ENCODE measurements at places on chromosomes 4 and X. TPM values are rescaled to one million over a fixed set of nuclear protein-coding genes. Genes with fewer than 3 reads are reported as not detected.
A peak's percentile ranks its signal among the peaks of the same experiment; 100 is the strongest.

DNA sequence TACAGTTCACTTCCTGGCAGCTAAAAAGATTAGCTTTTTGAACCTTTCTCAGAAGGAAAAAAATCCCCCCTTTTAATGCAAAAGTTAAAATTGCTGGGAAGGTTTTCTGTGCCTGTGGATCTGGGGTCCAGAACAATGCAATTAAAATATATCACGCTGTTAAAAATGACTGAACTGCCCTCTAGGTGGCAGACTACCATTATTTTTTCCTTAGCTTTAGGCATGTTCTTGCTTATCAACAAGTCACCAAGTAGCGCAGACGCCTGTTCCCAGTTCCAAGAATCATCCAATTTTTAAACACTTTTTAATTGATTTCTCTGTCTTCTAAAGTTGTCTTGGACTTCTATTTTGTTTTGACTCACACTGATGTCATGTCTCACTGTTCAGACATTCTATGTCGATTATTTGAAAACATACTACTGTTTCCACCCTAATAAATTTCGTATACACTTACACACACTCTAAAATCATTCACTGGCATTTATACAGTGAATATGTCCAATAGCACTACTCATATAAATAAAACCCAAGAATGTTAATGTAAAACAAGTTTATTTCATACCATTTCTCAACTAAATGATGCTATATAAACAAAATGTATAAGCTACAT lies 661.6 kb downstream of the RAPGEF2 start:
- DNase-seq = peak; percentile 69

GRCh38 chrX:137651647-137652046 lies 85.7 kb downstream of the ZIC3 start:
- DNase-seq = no peak

GRCh38 chrX:16678689-16679088 lies 28.7 kb downstream of the S100G start:
- no peak for DNase-seq

DNA sequence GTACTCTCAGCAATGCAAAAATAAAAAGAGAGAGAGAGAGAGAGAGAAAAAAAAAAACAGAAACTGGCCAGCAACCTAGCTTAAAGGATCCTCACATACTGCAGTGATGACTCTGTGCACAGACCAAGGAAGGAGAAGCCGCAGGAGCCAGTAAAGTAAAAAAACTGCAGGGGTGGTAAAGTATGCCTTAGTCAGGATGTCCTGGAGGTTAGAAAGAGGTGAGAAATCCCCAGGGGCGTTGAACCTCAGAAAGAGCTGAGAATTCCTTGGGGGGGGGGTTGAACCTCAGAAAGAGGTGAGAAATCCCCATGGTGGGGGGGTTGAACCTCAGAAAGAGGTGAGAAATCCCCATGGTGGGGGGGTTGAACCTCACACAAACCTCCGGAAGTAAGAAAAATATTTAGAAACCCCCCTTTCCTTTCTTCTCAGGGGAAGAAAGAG lies 48.0 kb downstream of the MAGEA9 start:
- no peak for DNase-seq

- DNase-seq = no peak
Measured at GRCh38 chrX:154431341-154431740, 2.9 kb downstream of the ATP6AP1 start.

- peak; percentile 15 for DNase-seq
Measured at GRCh38 chr4:186228514-186228894, 1.2 kb downstream of the KLKB1 start.

- peak; percentile 95 for DNase-seq
Measured at GRCh38 chrX:97529536-97530200, 646.0 kb downstream of the RPA4 start.

DNA sequence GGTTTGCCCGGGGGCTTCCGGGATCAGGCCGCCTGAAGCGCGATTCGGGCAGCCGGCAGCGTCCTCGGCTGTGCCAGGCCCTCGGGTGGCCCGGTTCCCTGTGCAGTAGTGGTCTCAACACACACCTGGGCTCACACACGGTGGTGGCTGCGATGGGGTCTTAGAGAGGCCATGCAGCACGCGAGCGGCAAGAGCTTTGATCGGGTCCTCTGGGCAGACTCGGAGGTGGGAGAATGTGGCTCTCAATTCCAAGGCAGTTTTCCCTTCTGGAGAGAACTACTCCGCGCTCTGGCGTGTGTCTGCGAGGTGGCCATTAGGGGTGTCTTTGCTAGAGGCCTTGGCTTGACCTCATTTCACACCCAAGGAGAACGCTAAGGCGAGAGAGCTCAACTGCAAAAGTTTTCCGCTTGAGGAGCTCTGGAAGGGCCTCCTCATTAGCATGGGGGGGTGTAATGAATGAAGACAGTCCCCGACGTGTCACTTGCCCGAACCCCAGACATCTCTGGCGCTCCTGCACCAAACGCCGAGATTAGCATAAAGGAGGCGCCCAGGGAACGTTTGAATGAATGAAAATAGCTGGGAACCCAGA lies 771 bp upstream of the RBPJ start:
- DNase-seq = no peak

GRCh38 chrX:703866-704265 lies 73.3 kb downstream of the SHOX start:
- DNase-seq = no peak

DNA sequence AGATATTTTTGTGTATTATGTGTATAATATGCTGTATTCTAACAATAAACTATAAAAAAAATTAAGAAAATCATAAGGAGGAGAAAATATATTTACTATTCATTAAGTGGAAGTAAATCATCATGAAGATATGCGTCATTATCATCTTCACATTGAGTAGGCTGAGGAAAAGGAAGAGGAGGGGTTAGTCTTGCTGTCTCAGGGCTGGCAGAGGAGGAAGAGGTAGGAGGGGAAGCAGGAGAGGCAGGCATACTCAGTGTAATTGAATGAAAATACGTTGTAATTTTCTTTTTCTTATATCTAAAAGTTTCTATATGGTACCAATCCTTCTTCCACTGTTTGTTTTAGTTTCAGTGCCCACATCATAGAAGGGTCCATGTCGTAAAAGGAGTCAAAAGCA lies 9.8 kb upstream of the TMEM185A start:
- DNase-seq = no peak

DNA sequence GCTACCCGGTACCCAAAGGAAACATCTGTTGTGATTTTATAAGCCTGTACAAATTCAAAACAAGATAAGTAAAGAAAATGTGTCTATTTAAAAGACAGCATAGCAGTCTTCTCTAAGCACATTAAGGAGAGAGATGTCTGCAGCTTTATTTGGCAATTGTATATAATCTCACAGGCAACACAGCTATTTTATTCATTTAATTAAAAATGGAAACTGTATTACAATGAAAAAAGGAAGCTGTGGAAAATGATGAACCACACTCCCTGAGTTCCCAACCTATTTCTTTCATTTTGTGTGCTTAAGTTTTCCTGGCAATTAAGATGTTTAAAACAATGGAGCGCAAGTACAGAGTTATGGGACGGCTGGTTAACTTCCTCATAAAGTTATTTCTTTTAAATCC lies 78.4 kb downstream of the CBLL2 start:
- no peak for DNase-seq

DNA sequence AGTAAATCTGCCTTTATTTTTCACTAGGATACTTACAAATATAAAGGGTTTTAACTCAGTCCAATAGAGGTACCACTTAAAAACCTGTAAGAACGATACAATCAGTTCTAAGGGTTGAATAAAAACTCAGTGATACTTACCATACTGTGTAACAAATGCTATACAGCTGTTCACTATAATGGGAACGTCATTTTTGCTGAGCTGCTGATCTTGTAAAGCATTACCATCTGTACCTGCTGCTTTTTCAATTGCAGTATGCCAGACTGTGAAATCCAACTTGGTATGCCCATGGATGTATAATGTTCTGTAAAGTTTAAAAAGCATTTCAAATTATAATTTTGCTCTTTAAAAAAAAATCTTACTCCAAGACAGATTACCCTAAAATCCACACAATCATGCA lies 111.2 kb downstream of the ARAP2 start:
- no peak for DNase-seq

DNA sequence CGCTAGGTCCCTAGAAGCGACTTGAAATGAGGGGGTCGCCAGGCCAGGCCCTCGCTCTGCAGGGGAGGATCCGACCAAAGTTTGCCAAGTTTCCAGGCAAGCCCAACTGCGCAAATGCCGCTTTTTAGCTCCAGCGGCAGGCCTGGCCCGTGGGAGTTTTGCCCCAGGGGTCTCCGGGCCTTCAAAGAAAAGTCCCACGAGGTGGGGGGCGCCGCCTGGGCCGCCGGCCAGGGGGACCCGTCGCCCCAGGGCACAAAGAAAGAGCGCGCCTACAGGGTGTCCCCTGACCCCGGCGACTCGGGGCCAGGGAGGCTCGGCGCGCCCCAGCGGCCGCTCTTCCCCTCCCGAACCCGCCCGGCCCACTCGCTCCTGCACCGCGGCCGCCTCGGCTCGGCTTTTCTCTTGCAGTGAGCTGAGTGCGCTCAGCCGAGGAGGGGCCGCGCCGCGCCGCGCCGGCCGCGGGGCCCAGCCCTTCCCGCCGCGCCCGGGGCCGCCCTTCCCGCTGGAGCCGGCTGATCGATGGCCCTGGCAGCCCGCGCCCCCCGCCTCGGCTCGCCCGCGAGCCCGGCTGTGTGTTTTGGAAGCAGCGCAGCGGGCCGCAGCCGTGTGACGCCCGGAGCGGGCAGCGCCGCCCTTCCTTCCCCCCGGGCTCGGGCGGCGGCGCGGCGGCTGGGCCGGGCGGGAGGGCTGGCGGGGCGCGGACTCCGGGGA lies 754 bp upstream of the KLF3 start:
- DNase-seq = peak; percentile 87

GRCh38 chrX:53476371-53476770 lies 42.2 kb upstream of the HSD17B10 start:
- DNase-seq = no peak

GRCh38 chr4:48047421-48047844 lies 30.9 kb downstream of the NIPAL1 start:
- peak; percentile 10 for DNase-seq

DNA sequence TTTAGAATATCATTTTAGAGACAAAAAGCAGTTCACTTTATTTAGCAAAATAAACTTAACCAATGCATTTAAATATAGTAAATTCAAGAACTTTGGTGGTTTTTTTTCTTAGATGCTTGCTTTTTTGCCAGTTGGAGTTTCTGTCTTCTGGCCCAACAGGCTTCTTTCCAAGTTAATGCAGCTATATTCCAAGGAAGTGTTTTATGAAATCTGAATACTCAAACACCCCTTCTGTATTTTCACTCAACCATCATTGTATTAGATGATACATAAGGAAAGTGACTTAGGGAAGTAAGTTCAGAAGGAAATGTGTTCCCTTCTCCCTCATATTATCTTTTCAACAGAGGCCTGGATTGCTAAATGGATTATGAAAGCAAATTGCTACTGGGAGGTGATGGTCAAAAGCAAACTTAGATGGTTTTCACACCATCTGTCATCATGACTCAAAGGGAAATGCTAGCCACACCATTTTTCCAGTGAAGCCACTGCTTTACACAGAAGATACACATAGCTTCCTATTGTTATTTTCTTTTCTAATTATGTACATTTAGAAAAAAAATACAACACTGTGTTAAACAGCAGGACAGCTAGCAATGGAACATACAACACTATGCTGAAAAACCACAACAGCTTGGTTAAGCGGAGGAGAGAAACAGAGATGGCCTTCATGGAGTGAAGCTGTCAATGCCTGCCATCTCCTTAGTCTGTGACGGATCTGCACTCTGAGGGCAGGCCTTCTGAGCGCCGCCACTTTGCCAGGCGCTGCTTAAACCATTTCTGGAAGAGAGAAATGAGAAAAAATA lies 32.9 kb downstream of the HOPX start:
- DNase-seq = peak; percentile 44

GRCh38 chr4:162874748-162875147 lies 291.9 kb downstream of the NAF1 start:
- DNase-seq = no peak

DNA sequence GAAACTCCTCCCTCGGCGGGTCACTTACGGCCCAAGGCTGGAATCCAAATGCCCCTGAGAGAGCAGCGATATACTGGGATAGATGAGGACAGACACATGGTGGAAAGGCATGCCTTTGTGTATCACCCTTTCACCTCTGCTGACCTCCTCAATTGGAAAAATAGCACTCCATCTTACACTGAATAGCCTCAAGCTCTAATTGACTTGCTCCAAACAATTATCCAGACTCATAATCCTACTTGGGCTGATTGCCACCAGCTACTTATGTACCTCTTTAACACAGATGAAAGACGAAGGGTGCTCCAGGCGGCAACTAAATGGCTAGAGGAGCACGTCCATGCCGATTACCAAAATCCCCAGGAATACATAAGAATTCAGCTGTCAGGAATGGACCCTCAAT lies 1142.2 kb downstream of the ARAP2 start:
- DNase-seq = no peak

DNA sequence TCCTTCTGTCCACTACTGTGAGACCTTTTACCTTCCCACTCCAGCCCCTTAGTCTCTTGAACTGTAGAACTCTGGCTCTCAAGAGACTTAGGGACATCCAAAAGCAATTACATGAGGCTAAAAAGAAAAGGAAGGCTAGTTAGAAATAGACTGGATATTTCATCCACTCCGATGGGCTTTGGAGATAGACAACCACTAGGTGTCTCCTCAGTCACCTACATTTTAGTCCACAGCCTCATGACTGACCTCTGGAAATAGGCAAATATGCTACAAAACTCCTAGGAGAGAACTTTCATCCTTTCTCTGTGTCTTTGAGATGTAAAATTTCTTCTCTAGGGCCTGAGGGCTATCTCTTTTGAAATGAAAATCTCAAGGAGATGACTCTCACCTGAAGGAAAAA lies 45.1 kb upstream of the LAMP2 start:
- no peak for DNase-seq

DNA sequence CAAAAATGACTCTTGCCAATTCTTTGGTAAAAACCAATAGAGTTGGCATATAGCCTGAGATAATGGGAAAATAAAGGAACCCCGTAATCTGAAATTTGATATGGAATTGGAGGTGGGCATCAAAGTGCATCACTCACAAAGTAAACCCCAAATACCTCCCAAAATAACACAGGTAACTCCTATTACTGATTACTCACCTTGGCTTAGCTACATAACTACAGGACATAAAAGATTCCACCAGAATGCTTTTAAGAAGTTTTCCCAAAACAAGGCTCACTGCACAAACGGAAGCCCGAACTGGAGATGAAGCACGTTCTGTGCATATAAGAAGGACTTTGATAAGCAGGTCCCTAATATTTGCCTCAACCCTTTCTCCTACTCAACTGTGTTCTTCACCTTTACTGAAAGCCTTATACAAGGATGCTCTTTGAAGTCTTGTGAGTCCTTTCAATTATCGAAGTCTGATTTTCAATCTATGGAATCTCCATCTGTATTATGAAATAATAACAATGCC lies 14.6 kb upstream of the ANXA10 start:
- DNase-seq = no peak

- DNase-seq = no peak
Measured at GRCh38 chr4:186733778-186734177, 10.1 kb upstream of the FAT1 start.

Gene ARMCX6
- total RNA-seq = 75.1 TPM

Gene TGIF2LX
- not detected for total RNA-seq

Gene CSAG3
- not detected for total RNA-seq

Gene CCDC149
- total RNA-seq = 8.6 TPM

Gene ETDB
- not detected for total RNA-seq
